ENCODE measurements at places on chromosomes 13 and 19.

DNA sequence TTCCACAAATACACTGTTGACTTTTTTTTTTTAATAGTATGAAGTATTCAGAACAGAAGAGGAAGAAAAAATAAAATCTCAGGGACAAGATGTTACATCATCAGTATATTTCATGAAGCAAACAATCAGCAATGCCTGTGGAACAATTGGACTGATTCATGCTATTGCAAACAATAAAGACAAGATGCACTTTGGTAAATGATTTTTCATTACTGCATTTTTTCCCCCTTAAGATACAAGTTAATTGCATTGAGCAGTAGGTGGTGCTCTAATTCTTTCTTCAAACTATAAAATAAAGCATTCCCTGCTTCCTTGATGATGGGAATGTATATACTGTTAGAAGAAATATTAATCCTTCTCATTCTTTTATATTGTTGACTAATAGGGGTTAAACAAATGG is 17.1 kb downstream of the UCHL3 start:
- DNase-seq = no peak

DNA sequence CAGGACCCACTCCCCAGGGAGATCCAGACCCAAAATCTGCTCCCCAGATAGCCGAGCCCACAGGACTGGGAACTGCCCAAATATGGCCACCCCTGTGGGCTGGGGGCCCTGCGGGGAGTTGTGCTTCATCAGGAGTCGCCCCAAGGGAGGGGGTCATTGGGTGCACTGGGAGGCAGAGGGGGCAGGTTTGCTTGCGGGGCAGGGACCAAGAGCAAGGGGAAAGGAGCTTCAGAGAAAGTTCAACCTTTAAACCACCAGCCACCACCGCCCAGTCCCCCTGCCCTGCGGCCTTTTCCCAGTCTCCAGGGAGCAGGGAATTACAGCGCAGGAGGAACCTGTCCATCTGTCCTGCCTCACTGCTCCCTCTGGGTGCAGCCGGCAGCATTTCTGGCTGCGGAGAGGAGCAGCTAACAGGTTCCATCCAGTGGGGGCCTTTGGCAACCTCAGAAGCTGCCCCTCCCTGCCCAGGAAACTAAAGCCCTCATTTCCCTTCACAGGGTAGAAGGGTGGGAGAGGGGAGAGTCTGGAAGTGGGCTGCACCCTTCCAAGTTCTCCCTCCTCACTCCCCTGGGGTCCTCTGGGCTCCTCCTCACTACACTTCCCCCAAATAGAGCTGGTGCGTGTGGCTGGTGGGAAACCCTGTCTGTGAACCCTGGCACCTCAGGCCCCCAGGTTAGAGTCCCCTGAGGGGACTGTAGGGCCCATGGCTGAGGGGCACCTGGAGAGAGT is 13.8 kb upstream of the ASF1B start:
- DNase-seq = no peak

- no peak for DNase-seq
Observed at GRCh38 chr19:14433554-14434501, 722 bp downstream of the PKN1 start.

GRCh38 chr19:5052515-5052914 is 83.6 kb downstream of the KDM4B start:
- DNase-seq = no peak

DNA sequence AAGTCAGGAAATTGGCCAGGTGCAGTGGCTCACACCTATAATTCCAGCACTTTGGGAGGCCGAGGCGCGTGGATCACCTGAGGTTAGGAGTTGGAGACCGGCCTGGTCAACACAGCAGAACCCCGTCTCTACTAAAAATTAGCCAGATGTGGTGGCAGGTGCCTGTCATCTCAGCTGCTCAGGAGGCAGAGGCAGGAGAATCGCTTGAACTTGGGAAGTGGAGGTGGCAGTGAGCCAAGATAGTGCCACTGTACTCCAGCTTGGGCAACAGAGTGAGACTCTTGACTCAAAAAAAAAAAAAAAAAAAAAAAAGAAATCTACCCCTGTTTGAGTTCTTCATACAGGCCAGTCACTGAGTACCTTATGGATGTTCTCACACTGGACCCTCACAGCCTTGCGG is 42.0 kb downstream of the SLC15A1 start:
- no peak for DNase-seq

GRCh38 chr19:55339889-55340783 is 460 bp downstream of the KMT5C start:
- no peak for DNase-seq

DNA sequence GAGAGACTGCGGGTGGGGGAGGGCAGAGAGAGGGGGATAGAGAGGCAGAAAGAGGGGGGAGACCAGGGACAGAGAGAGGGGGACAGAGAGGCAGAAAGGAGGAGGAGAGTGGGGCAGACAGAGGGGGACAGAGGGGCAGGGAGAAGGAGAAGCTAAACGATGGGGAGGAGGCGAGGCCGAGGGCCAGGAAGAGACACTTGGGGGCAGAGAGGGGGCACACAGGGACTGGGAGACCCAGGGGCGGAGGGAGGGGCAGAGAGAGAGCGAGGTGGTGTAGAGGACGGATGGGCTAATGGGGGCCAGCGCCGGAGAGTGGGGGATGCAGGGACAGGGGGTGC is 666 bp downstream of the MEIS3 start:
- DNase-seq = no peak

DNA sequence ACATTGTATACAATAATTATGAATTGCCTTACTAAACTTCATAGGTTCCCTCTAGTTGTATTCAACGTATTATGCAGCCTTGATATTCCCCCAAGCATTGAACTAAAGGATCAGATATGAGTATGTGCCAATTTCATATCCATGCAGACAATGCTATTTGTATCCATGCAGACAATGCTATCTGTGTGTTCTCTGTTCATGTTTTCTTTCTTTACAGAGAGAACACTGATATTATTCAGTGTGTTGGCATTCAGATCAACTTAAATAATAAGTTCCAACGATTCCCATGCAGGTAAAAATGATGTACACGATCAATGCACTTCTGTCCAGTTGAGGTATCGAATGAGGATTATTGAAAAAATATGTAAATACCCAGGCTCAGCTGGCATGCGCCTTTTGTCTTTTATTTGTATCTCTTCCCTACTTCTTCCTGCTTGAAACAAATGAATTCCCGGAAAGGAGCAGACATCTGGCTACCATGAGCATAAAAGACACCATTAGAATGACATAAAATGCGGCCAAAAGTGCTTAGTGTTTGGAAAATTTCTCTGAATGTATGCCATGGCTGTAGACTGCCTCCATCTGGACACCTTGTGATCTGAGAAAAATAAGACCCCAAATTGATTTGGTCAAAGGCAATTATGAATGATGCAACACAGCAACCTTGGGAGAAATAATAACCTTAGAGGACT is 731.5 kb downstream of the SLITRK1 start:
- DNase-seq = no peak

- DNase-seq = no peak
Observed at GRCh38 chr19:38734176-38734425, 10.2 kb downstream of the CAPN12 start.

DNA sequence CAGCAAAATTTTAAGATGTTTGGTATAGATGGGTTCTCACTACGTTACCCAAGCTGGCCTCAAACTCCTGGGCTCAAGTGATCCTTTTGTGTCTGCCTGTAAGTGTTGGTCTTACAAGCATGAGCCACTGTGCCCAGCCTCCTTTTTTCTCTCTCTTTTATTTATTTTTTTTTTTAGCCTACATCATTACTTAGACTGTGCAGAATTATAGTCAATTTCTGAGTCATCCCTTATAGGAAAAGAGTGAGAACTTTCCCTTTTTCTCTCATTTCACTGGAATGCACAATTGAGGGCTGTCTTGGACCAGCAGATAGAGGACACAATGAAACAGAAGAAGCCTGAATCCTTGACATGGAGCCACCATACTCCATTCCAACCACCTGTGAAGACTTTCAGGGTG is 13.3 kb downstream of the TSKS start:
- no peak for DNase-seq

DNA sequence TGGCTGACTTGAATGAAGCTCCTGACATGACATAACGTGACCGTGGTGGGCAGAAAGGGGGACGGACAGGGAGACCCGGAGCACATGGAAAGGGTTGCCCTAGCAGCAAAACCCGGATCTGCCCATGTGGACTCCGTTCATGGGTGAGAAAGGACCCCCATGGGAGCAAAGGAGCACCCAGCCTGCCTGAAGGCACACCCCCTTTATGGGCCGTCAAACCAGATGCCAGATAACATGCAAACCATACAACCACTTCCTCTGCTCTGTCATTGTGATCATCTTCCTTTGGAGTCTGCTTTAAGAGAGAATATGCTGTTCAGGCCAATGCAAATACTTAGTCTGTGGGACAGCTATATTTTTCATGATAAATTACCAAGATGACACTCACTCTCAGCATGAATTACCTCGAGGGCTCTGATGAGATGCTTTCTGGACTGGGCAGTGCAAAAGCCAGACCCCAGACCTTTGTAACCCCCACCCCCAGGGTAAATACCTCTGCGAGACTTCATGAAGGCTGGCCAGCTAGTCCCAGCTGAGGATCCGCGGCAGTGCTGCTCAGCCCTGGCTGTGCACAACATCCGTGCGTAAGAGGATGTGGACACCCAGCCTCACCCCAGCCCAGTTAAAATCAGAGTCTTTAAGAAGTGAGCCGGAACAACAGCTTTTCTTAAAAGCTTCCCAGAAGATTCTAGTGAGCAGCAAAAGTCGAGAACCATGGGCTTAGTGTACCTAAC is 126.6 kb downstream of the USP12 start:
- DNase-seq = no peak

DNA sequence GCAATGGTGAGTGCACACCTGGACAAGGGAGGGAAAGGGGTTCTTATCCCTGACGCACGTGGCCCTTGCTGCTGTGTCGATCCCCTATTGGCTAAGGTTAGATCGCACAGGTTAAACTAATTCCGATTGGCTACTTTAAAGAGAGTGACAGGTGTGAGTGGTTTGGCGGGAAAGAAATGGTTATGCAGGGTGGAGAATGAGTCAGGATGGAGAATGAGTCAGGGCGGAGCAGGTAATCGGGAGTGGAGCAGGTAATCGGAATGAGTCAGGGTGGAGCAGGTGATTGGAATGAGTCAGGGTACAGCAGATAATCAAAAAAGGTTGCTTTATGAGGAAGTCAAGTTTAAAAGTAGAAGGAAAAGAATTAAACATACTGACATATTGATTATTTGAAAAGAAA is 24.4 kb upstream of the SIAH3 start:
- no peak for DNase-seq

GRCh38 chr19:16040642-16041041 is 35.7 kb upstream of the TPM4 start:
- DNase-seq = no peak

GRCh38 chr19:16338470-16339360 is 14.1 kb downstream of the KLF2 start:
- DNase-seq = no peak

- DNase-seq = no peak
Observed at GRCh38 chr19:47740866-47741519, 4.4 kb upstream of the NOP53 start.

DNA sequence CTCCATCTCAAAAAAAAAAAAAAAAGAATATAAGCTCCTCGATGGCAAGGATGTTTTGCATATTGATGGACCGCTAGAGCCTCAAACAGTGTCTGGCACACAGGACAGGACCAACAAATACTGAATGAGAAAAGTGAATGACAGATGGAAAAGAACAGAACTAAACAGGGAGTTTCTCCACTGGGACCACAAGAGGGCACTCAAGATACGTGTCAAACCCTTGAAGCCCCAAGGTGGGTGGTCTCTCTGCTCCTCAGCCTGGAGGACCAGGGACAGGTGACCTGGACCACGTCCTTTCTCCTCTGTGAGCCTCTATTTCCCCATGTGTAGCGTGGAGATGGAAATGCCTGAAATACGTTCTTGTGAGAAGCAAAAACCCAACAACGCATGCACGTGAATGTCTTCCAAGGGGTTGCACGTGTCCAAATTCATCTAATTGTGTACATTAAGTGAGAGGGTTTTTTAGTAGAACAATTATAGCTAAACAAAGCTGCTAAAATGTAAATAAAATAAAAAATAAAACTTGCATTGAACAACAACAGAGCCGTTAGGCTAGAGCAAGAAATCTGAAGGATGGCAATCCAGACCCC is 5.7 kb upstream of the CDC42EP5 start:
- DNase-seq = peak; percentile 23
